Mesenteric fat pad (tissue), 1 donor: ENCODE measurements at places on chromosomes 7 and 10.

- no peak for DNase-seq
These were observed 23.8 kb downstream of the MYH16 start for GRCh38 chr7:99296471-99296870.

GRCh38 chr10:75179657-75180177 lies 30.9 kb upstream of the VDAC2 start:
- DNase-seq, result no peak

DNA sequence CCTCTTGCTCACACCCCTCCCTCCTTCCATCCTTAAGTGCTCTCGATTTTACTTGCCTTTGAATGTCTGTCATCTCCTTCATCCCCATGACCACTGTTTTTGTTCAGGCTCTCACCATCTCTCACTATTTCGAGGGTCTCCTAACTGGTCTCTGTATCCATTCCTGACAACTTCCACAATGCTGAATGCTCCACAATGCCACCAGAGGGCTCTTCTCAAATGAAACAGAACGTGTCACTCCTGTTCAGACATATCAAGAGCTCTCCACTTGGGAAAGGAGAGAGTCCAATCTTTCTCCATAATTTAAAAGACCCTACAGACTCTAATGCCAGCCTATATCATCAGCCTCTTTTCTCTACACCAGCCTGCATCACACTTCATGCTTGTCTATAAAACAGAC lies 9.0 kb upstream of the SLC13A1 start:
- DNase-seq, result no peak

- no peak for DNase-seq
These were observed 220.8 kb upstream of the PRSS58 start for GRCh38 chr7:142478479-142479220.
